ENCODE measurements at places on chromosomes 5 and 9.
A peak's percentile ranks its signal among the peaks of the same experiment; 100 is the strongest.

DNA sequence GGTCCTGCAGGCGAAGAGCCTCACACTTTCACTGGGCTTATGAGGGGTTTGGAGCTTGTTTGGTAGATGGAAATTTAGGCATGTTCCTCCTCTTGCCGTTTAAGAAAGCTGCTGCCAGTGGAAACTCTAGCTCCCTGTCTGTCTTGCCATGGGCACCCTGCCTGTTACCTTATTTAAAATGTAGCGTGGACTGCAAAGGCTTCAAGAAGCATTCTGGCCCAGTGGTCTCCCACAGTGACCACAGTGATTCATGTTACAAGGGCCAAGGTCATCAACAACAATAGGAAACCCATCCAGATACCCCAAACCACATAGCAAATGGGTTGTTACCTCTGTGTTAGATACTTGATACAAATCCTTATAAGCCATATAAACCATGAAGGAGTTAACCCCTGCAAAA lies 96.6 kb downstream of the DPYSL3 start:
- no peak for DNase-seq

DNA sequence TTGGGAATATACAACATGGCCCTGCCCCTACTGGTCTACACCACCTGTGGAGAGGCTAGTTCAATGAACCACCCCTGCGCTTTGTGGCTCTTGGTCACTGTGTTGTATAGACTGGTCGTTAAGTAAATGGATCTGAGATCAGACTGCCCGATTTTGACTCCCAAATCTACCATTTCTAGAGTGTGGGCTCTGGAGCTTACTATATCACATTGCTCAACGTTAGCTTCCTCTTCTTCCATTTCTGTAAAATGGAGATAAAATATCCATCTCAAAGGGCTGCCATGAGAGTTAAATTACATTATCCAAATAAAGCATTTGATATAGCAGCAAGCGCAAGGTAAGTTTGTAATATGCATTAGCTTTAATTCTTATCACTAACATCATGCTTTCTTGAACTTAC lies 52.7 kb upstream of the IFNK start:
- DNase-seq = no peak

- no peak for DNase-seq
Measured at GRCh38 chr5:107466233-107466769, 204.4 kb downstream of the EFNA5 start.

GRCh38 chr9:94888775-94889174 lies 162.3 kb downstream of the AOPEP start:
- DNase-seq = no peak

- DNase-seq = peak; percentile 34
Measured at GRCh38 chr9:6955251-6955921, 197.6 kb downstream of the KDM4C start.

GRCh38 chr9:136133191-136133958 lies 14.7 kb upstream of the TMEM250 start:
- DNase-seq = peak; percentile 32

GRCh38 chr9:104068546-104068945 lies 25.6 kb upstream of the SMC2 start:
- DNase-seq = no peak

DNA sequence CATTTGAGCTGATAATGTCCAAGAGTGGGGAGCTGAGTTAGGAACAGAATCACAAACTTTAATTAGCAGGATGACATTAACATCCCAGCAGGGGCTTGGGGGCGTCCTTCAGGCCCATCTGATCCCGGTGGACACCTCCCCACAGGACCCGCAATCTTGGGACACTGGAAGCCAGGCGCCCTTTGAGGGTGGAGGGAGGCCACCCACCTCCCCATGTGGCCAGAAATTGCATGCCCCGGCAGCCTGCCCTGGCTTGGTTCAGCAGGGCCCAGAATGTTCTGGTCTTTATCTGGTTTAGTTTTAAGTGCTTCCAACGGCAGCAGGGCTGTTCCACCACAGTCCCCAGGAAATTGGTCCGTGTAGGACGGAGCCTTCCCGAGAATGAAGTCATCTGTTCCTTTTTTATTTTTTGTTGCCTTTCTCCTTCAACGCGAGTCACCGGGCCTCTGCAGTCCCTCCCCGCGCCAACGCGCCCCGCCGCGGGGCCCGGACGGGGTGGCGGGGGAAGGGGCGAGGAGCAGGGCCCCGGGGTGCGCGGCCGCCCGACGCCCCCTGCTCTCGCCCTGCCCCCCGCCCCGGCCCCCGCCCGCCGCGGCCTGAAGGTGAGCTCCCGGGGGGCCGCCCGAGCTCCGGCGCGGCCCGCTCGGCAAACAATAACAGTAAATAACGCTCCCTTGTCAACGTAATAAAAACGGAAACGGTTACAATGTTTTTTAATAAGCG lies 207.9 kb downstream of the C9orf50 start:
- DNase-seq = peak; percentile 54

GRCh38 chr5:149366169-149366729 lies 8.4 kb downstream of the PCYOX1L start:
- DNase-seq = no peak

- no peak for DNase-seq
Measured at GRCh38 chr5:127431977-127432585, 85.4 kb upstream of the PRRC1 start.

DNA sequence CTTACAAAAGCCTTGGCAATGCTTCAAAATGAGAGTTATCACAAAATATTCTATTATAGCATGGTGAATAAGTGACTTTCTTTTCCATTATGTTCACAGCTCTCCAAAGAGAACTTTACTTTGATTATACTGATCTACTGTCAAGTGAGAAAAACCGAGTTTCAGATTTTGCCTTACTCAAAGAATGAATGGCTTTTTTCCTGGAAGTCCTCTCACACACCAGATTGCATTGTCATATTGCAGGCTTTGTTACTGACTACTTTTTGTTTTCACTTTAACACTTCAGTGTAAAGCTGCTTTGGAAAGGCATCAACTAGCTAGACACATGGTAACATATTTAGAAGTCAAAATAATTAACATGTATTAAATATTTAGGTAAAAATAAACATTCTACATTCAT lies 765.2 kb upstream of the NUDT12 start:
- DNase-seq = no peak

DNA sequence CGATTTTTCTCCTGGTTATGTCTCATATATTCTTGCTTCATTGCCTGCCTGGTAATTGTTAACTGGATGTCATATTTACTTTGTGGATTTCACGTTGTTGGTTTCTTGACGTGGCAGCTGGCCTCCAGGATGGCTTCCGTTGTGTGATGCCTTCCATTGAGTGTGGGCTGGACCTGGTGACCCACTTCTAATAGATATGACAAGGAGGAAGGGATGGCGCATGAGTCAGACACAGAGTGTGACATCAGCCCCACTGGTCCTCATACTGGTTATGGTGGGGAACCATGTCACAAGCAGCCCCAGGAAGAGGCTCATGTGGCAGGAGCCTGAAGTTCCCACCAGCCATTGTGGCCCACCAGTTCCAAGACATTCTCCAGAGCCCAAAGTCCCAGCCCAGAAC lies 6.4 kb upstream of the PAEP start:
- DNase-seq = no peak

GRCh38 chr5:95280401-95281095 lies 4.3 kb downstream of the MCTP1 start:
- DNase-seq = no peak

DNA sequence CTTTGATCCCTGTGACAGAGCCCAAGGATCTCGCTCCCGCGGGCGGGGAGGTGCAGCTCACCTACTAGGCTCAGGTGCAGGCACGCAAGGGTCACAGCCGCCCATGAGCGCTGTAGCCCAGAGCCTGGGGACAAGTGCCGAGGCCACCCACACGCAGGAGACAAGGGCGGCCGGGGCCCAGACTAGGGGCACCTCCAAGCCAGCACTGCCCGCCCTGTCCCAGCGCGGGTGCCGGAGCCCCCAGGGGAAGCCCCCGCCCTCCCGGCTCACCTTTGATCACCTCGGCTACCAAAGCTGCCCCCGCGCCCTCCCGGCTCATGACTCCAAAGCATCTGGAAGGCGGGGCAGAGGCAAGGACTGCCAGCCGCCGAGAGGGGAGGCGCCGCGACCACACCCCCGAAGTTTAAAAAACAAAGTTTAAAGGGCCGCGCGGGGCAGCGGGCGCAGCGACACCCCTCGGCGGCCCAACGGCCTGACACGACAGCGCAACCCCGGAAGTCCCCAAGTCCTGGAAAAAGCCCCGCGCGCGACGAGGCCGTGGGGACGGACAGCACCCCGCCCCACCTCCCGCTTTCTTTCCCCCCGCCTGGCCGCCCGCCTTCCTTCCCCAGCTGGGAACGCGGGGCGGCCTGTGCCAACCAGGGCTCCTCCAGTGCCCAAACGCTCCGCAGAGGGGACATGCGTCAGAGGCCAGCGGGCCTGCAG lies 53.0 kb downstream of the CDC14B start:
- DNase-seq = peak; percentile 84

GRCh38 chr5:41071975-41072374 lies 833 bp upstream of the MROH2B start:
- no peak for DNase-seq

- no peak for DNase-seq
Measured at GRCh38 chr5:180491496-180491895, 2.7 kb upstream of the CNOT6 start.

DNA sequence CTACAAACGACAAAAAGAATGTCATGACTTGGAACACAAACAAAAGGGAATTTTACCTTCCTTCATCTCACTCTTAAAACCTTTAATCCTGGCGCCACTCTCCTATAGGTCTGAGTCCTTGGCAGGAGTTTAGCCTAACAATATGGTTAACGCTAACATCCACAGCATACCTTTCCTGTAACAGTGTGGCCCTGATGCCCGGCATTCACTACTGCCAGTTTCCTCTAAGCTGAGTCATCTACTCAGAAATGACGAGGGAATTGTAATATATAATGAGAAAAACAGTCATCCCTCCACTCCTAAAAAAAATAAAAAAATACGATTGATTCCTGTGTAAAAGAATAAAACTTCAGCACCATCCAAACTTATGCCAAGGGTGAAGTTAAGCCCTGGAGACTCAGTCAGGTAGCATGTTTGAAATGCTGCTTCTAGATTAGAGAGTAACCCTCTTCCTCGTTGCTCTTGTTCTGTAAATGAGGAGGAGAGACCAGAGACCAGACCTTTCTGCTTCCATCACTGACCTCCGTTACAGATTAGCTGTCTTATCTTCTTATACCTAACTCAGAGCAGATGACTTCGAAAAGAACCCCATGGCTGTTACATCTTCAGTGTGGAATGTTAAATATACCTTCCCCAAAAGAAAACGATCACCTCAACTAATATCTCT lies 37.4 kb downstream of the CCDC125 start:
- no peak for DNase-seq

DNA sequence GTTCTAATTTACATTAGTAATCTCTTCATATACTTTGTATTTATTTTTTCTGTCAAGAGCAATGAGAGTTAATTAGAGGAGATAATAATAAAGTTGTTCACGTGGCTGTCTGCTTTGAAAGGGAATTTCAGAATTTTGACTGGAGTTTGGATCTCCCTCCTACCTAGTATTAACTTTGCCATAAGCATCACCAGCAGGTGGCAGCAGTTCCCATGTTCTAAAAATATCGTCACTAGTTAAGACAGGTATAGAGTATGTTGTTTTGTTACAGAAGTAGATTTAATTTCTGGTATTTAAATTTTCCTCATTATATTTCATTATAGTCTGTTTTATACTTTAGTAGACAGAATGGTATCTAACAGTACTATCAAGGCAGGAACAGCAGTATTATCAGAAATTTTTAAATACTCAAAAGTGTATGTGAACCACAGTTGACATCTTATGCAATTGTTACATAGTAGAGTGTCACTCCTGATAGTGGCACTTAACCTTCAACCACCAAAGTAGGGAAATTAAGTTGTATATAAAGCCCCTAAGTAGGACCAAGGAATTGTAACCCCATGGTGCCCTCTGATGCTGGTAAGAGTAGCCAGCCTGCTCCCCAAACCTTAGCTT lies 20.4 kb downstream of the GNPDA1 start:
- DNase-seq = peak; percentile 87

DNA sequence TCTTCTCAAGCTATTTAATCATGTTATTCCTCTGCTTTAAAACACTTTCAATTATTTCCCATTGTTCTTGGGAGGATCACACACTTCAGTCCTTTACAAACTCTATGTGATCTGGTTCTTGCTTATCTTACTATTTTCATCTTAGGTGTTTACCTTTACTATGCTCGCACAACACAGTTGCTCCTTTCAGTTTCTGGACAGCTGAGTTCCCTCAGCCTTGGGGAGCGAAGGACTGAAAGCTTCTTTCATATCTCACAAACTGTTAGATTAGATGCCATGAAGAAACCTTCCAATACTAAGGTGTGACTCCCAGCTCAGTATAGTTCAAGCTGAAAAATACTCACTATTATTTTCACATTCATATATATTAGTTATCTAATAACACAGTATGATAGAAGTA lies 117.9 kb downstream of the CDC42SE2 start:
- DNase-seq = no peak

DNA sequence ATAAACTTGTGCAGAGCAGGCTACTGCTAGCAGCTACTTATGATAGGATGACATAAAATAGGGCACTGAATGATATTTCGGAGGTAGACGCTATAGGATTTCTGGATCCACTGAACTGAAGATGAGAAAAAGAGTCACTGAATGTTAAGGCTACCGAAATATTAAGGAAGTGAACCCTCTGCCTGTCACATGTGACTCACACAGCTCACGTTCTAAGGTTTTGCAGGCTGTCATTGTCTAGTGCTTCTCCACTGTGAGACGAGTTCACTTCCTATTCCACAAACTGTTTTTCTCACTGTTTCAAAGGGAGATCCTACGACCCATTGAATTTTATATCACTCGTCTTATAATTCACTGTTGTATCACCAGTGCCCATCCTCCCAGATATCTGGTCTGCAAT lies 100.8 kb downstream of the CTNND2 start:
- no peak for DNase-seq

GRCh38 chr9:91177081-91177480 lies 184.6 kb downstream of the AUH start:
- DNase-seq = no peak

- no peak for DNase-seq
Measured at GRCh38 chr9:129177443-129177790, 644 bp downstream of the IER5L start.

GRCh38 chr5:72599065-72599433 lies 91.8 kb upstream of the ZNF366 start:
- DNase-seq = no peak

GRCh38 chr5:102539562-102539961 lies 40.8 kb upstream of the SLCO6A1 start:
- DNase-seq = no peak

Measured in activated CD4-positive, alpha-beta T cell treated with anti-CD3 and anti-CD28 coated beads for 48 hours (primary cell).